ENCODE measurements at places on chromosomes 3 and 15.

DNA sequence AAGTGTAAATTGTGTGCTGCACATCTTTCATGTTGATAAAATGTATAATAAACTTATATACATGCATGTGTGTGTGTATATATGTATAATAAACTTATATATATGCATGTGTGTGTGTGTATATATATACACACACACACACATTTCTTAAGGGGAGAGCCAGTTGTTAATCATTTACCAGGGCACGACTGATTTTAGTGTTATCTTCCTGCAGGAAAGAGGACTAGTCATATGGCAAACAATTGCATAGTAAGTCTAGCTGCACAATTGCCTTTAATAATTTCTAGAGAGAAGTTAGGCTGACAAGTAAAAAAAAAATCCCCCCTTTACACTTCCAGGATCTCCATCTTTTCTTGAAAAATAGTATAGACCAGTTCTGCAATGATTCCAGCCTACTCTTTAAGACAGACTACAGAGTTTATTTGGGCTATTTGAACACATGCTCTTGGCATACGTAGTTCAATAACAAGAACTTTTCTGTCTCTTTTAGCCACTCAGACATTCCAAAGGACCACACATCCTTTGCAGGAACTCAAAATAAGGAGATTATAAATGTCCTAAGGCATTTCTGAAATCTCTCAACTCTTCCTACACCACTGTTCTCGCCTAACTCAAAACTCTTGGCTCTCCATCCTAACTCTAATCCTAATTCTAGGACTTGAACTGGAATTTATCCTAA is 163.6 kb upstream of the SETMAR start:
- no peak for DNase-seq

GRCh38 chr3:71311661-71312046 is 271.9 kb downstream of the FOXP1 start:
- no peak for DNase-seq

- DNase-seq, result no peak
Observed at GRCh38 chr3:115915061-115915460, 291.8 kb downstream of the GAP43 start.

- no peak for DNase-seq
Observed at GRCh38 chr3:153666991-153667740, 454.0 kb upstream of the ARHGEF26 start.

DNA sequence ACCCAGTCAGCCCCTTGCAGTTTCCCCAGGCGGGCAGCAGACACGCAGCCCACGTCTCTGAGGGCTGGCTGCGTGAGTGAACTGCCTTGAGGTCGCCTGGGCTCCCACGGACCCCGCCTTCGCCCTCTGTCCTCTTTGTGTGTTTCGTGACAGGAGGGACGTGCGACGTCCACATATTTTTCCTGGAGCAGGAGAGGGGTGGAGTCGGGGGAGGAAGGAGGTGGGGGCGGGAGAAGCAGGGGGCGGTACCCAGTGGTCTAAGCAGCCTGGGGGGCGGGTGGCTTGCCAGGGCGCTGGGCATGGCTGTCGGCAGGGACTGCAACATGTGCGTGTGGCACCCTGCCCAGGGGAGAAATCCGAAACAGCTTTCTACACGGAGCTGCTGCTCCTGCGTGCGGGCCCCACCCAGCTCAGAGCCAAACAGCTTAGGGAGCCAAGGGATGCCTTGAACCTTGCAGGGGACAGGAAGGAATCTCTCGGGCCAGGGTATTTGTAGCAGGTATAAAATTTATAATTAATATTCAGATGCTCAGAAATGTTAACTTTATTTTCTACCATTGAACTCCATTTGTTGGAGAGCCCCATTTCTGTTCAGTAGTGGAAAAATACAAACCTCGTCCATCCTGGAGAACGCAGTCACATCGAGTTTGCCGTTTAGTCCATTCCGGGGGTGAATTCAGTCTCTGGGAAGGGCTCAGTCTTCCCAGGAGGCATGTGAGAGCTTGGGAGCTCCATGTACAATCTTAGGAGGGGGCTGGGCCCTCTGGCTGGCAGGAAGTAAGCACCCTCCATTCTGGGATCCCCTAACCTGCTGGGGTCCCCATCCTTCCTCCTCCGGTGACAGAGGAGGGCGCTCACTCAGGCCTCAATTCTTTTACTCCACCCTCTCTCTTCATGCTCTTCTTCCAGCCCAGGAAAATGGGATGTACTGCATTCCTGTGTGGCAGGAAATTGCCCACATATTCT is 79.1 kb upstream of the MEF2A start:
- DNase-seq, result no peak

DNA sequence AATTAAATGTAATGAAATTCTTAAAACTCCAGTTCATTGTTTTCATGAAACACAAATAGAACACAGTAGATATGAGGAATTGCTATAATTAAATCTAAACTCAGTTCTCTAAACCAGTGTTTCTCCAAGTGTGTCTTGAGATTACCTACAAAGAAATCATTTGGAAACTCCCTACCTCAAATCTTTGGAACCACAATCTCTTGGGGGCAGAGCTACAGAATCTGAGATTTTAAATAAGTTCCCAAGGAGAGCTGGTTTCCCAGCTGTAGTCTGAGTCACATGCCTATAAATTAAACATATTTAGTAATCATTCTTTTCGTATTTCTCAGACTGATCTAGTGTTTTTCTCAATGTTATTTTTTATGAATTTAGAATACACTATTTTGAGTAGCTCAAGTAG is 17.0 kb upstream of the ACTC1 start:
- DNase-seq, result no peak

DNA sequence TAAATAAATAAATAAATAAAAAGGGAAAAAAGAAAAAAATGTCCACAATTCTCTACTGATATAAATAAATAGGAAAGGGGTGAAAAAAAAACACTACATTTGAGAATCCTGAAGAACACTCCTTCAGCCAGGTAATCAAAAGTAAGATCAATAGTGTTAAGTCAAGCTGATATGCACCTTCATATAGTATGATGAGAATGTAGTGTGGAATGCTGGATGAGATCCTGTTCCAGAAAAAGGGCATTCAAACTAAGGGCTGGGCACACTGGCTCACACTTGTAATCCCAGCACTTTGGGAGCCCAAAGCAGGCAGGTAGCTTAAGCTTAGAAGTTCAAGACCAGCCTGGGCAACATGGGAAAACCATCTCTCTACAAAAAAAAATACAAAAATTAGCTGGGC is 5.1 kb upstream of the VPS18 start:
- no peak for DNase-seq

Data from NCI-H1930 (cell line).